A549 treated with Hydrocortisone at 1 μM for 4 hours (cell line): ENCODE measurements at places on chromosomes 3 and 15. TPM values are rescaled to one million over a fixed set of nuclear protein-coding genes. Genes with fewer than 3 reads are reported as not detected.

Gene RPLP1
- 2,588 to 4,394 TPM (median 3,861 TPM) in 5 replicates for total RNA-seq

Gene LXN
- 49.2 to 63.2 TPM (median 50.8 TPM) in 5 replicates for total RNA-seq

Gene GOLGA8G
- not detected in 5 replicates for total RNA-seq

Gene PLS1
- 8.8 to 11.7 TPM (median 10.3 TPM) in 5 replicates for total RNA-seq

Gene LINGO1
- total RNA-seq, result 7.8 to 10.9 TPM (median 9.3 TPM) in 5 replicates
